ENCODE measurements at places on chromosomes 11 and 22.
A peak's percentile ranks its signal among the peaks of the same experiment; 100 is the strongest.

GRCh38 chr22:24146791-24147353 is 34.4 kb upstream of the SUSD2 start:
- peak; percentile 79 for DNase-seq

- DNase-seq, result no peak
Observed at GRCh38 chr11:70644343-70645060, 246.2 kb downstream of the CTTN start.

GRCh38 chr11:75563501-75563977 is 1.5 kb downstream of the SERPINH1 start:
- no peak for DNase-seq

DNA sequence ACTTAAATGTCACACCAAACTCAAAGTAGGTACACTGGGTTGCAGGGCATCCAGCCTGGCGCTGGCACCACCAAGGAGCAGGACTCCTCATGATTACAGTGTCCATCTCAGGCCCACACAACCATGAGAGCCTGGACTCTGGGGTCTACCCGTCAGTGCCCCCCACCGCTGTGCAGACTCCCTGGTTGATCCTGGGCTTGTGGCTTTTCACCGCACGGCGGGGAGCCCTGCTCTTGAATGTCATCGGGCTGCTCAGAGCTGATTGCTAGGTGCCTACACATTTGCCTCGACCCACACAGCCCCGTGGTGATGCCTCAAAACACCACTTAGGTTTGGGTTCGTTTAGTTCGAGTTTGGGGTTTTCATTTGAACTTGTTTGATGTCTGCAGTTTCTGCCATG is 63.0 kb downstream of the WNT11 start:
- DNase-seq, result no peak

- no peak for DNase-seq
Observed at GRCh38 chr11:61842528-61842820, 14.4 kb downstream of the FADS2 start.

- no peak for DNase-seq
Observed at GRCh38 chr11:122998727-122999366, 17.2 kb upstream of the BSX start.

GRCh38 chr11:59152312-59152951 is 9.8 kb downstream of the FAM111A start:
- no peak for DNase-seq

GRCh38 chr11:72012897-72013721 is 14.4 kb downstream of the IL18BP start:
- DNase-seq, result peak; percentile 87

GRCh38 chr11:34206407-34207300 is 101.2 kb downstream of the NAT10 start:
- DNase-seq, result no peak

- peak; percentile 30 for DNase-seq
Observed at GRCh38 chr11:23502826-23503225, 642.6 kb upstream of the CCDC179 start.

DNA sequence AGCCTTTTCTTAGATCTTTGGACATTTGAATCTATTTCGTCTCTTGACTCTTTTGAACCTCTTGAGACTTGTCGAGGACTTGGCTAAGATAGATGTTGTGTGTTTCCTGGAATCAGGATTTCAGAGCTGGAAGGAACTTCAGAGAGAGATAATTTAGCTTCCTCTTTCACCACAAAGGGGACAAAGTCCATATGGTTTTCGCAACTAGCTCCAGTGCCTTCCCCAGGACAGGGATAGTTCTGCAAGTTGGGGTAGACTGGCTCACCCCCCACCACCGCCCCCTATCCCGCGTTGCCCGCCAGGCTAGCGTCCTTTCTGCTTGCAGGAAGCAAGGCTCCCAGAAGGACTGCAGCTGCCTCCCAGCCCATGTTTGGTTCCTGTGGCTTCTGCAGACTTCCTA is 75.7 kb upstream of the MYO18B start:
- DNase-seq, result no peak

DNA sequence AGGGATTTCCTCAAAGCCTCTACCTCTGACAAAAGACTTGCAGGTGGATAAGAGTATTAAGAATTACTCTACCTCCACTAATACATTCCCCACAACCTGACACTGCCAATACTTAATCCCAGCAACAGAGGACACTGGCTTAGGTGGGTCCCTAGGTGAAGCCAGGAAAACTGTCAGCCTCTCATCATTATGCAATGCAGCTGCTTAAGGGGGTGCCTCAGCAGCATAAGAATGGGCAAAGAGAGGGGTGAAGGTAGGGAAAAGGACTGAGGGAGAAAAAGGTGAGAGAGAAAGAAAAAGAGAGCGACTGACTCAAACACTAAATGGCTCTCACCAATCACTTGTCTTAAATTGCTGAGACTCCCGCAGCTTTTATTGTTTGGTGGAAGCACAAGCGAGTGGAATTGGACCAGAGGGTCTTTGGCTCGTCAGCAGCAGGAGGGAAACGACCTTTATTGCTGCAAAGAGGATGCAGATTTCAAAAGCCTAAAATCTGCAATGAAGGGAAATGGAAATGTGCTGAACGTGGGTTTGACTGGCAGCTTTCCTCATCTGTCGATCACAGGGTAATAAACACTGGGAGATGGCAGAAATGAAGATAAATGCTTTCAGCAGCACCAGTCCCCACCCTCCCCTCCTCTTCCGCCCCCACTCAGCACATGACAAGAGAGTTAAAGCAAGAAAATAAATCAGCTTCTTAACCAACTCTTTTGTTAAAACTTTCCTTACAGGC is 64.9 kb upstream of the CHRM4 start:
- DNase-seq, result no peak

DNA sequence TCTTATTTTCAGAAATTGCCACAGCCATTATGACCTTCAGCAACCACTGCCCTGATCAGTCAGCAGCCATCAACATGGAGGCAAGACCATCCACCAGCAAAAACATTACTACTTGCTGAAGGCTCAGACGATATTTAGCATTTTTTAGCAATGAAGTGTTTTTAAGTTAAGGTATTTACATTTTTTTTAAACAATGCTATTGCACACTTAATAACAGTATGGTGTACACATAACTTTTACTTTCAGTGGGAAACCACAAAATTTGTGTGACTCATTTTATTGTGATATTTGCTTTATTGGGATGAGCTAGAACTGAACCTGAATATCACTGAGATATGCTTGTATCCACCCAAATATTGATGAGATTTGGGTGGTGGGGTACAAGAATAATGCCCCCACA is 110.9 kb downstream of the TSPAN18 start:
- DNase-seq, result peak; percentile 3

DNA sequence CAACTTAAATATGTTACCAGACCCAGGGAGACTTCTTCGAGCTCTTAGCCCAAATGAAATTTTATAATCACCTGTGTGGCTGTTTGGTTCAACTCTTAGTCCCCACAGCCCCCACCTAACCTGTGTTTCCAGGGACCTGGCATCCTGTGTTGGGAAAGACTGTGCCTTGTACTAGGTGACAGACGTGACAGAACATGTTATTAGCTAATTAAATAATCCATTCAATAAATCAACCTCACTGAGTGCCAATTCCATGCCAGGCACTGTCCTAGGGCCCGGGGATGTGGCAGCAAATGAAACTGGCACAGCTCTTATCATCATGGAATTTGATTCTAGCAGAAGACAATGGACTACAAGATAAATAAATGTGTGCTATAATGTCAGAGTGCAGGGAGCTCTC is 431.9 kb downstream of the MIAT start:
- DNase-seq, result no peak

- no peak for DNase-seq
Observed at GRCh38 chr11:132644520-132645239, 887.6 kb downstream of the OPCML start.

DNA sequence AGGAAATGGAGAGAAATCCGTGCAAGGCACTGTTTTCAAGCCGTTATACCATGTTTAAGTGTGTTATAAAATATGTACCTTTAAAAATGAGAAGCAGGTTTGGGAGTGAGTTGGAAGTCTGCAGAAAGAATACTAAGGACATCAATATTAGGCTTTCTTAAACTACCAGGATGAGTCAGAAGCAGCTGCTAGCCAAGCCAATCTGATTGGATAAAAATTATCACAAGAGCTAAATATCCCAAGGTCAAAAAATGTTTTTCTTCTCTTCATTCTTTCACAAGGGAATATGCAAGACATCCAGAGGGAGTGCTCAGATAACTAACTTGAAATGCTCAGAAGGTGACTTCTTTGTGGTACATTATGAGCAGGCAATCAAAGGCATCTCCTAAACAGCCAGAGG is 19.3 kb upstream of the CKAP5 start:
- peak; percentile 92 for DNase-seq

- DNase-seq, result no peak
Observed at GRCh38 chr11:68312780-68313573, 586 bp downstream of the LRP5 start.

DNA sequence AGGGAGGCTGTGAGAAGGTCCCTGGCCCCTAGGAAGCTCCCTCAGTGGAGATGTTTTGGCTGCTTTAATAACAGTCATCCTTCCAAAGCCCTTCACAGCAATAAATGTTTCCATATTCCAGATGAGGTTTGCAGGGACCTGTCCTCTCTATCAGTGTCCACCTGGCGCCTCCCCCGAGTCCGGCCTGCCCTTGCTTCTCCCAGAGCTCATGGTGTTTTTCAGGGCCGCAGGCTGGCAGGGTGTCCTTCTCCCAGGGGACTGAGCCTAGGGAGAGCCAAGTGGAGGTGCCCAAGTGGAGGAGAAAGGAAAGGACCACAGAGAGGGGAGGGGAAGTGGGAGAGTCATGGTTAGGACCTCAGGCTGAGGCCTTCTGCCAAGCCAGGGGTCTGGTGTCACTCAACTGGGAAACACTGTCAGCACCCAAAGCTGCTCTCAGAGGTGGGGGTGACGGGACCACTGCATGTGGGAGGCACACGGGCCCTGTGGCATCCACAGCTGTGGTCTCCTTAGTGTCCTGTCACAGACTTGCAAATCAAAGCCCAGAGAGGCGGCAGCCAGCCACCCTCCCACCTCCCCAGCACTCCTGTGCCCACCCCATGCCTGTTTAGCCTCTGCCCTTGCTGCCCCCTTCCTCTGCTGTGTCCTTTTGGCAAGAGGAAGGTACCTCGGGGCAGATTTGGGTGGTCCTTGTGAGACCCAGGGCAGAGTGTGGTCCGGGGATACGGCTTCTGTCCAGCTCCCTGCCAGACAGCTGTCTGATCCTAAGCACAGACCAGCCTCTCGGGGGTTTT is 6.4 kb downstream of the DERL3 start:
- DNase-seq, result no peak

- peak; percentile 43 for DNase-seq
Observed at GRCh38 chr11:100004541-100004940, 682.5 kb upstream of the ARHGAP42 start.

GRCh38 chr11:117921456-117921855 is 7.7 kb downstream of the TMPRSS13 start:
- DNase-seq, result no peak

DNA sequence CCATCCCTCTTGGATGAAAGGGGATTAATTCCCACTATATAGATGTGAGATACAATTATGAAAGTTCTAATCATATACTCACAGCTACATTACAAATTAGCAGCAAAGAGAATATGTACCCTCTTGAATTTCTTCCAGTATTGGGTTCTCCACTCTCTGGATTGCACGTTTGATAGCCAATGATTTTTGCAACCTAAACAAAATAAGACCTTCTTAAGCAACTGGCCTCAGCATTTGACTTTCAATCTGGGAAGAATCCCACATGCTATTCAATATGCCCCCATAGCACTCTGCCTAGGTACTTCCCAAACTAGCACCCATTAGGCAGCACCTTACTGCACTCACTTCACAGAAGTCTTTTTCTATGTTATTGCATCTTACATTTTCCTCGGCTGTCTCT is 55.8 kb downstream of the ETS1 start:
- no peak for DNase-seq

DNA sequence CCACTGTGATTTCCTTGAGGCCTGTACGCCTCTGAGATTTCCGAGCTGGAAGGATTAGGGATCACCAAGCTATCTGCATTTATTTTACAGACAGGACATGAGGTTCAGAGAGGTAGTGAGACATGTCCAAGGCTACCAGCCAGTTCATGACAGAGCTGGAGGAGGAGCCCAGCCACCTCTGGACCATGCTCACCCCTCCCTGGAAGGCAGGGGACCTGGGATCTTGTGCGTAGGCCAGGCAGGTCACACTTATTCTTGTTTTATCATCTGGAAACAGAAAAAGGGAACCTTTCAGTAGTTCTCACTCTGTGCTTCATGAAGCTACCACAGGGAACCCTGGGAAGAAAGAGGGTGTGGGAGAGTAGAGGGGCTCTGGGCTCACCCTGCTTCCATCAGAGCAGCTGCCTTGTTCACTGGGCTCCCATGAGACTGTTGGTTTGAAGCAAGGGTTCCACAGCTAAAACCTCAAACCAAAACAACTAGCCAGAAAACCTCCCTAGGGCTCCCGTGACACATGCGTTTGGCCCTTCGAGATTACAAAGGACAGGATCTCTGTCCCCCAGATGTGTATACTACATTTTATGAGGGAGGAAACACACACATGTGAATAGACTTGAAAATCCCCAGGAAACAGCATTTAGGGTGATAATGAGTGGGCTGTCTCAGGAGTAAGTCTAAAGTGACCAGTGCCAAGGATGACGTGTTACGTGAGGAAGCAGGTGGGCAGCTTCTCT is 106.4 kb downstream of the DSCAML1 start:
- DNase-seq, result no peak

DNA sequence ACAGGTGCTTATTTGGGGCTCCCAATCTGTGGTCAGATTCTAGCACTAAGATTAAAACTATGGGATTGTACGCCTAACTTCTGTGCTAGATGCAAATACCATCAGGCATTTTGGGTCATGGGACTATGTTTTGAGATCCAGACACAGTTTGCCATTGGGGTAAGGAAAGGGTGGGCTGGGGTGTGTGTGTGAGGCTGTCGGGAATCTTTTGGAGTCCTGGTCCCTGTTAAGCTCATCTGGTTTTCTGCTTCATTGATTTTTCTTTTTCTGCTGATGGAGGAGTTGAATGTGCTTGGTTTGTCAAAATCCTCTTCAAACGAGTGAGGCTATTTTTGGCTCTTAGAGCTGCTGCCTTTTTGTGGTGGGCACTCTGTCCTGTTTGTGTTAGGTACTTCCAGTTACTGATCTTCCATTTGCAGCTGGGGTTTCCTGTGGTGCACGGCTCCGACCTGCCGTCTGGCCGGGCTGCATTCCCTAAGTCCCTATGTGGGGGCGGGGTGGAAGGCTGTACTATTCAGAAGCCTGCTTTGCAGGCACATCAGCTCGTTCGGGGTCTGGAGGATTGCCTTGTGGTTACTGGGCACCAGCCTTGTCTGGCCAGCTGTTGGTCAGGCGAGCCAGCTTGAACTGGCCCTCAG is 2.9 kb downstream of the BCR start:
- DNase-seq, result peak; percentile 76

GRCh38 chr22:29115682-29116288 is 43.0 kb downstream of the KREMEN1 start:
- DNase-seq, result peak; percentile 50

GRCh38 chr11:6925636-6926207 is 504 bp upstream of the ZNF215 start:
- DNase-seq, result peak; percentile 20

- DNase-seq, result no peak
Observed at GRCh38 chr11:125295931-125296330, 131.4 kb downstream of the PKNOX2 start.

DNA sequence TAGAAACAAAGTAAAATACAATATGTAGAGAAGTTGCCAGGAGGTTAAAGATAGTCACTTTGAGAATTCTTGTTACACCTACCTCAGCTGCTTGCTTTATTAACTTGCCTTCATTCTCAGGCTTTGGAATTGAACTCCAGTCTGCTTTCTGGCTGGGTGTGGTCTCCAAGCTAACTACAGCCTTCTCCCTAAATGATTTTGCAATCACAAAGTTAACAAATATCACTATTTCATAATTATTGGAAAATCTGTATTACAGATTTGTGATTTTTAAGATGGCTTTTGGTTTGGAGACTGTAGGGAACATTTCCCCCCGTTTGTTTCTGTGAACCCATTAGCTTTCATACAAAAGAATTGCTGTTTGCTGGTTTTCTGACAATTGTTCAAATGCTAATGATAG is 2.2 kb downstream of the PLAAT5 start:
- no peak for DNase-seq

Data from choroid plexus epithelial cell (primary cell).